ENCODE measurements at places on chromosomes 11 and 22. TPM values are rescaled to one million over a fixed set of nuclear protein-coding genes. Genes with fewer than 3 reads are reported as not detected.
A peak's percentile ranks its signal among the peaks of the same experiment; 100 is the strongest.

The SCN4B gene
- polyA plus RNA-seq = 0.06 TPM

The THAP7 gene
- 24.4 TPM for polyA plus RNA-seq

The OR2AG2 gene
- polyA plus RNA-seq = 0.13 TPM

The OR52I2 gene
- not detected for polyA plus RNA-seq

The ZNF70 gene
- 1.9 TPM for polyA plus RNA-seq

The SLC5A12 gene
- polyA plus RNA-seq = not detected

DNA sequence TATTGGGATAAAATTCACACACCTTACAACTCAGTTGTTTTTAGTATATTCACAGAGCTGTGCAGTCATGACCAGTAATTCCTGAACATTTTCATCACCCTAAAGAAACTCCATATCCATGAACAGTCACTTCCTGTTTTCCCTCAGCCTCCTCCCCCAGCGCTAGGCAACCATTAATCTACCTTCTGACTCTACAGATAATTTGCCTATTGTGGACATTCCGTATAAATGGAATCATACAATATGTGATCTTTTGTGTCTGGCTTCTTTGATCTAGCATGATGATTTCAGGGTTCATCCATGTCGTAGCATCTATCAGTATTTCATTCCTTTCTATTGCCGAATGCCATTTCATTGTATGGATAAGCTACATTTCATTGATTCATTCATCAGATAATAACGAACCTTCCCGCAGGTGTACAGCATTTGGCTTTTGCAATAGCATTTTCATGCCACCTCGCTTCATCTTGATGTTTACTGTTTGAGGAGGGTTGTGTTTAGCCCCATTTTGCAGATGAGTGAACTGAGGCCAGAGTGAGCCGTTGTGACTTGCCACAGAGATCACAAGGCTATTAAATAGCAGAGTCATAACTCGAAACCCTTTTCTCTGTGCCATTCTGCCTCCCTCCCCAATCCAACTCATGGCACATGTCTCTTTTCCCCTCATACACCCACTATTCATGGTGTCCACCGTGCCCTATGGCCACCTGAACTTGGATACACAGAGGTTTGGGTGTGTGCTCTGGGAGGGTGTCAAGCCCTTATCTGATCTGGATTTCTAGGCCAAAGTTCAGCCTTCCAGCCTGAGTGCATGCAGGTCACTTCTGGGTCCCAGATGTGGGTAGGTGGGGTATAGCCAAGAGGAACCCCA lies 11.1 kb upstream of the MYH9 start:
- no peak overlapping the region for H3K4me3 ChIP-seq
- H3K36me3 ChIP-seq = no peaks in the 10 kb centered on the region

- no peaks in the 10 kb centered on the region for H3K4me1 ChIP-seq
- no peak overlapping the region for H3K27ac ChIP-seq
- H3K27me3 ChIP-seq = no peaks in the 10 kb centered on the region
- peaks cover 11% of the 10 kb centered on the region for H3K36me3 ChIP-seq
Measured at GRCh38 chr22:17838180-17838865, 64.1 kb upstream of the BID start.

DNA sequence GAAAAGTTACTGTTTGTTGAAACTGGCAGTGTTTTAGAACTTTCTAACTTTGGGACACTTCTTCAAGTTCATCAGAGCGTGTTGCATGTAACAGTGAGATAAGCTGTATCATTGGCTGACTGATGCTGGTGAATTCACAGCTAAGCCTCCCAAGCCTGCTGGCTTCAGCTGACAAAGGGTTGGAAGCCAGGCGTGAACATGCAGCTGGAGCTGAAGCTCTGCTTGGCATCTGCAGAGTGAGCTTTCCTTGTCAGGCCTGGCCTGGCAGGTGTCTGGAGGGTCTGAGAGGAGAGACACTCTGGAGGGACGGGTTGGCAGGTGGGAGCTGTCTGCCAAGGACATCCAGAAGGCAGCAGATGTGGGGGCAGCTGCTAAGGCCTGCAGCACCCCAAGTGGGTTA lies 1.5 kb downstream of the AMPD3 start:
- no peak for DNase-seq
- H3K4me1 ChIP-seq = peaks cover 2% of the 10 kb centered on the region
- no peak overlapping the region for H3K27ac ChIP-seq
- H3K36me3 ChIP-seq = no peaks in the 10 kb centered on the region
- no peak overlapping the region for H3K4me3 ChIP-seq

DNA sequence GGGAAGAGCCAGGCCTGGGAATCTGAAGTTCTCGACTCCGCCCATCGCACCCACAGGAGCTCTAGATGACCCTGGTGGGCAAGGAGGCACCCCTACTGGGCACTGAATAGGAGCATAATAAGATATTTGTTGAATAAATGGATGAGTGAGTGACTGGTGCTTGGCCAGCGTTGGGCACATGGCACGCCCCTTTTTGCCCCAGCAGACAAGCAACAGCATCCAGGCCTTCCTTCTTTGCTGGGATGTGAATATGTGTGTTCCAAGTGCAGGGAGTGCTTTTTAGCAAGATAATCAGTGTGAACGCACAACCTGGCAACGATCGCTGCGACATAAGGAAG lies 443 bp upstream of the CELF1 start:
- no peaks in the 10 kb centered on the region for H3K36me3 ChIP-seq
- peaks cover 9% of the 10 kb centered on the region for H3K4me1 ChIP-seq
- no peak for DNase-seq
- no peak overlapping the region for H3K4me3 ChIP-seq
- no peaks in the 10 kb centered on the region for H3K27me3 ChIP-seq

- no peak for DNase-seq
- H3K27ac ChIP-seq = no peak overlapping the region
- H3K36me3 ChIP-seq = no peaks in the 10 kb centered on the region
- H3K4me3 ChIP-seq = no peak overlapping the region
- no peaks in the 10 kb centered on the region for H3K4me1 ChIP-seq
Measured at GRCh38 chr11:77002776-77003175, 31.4 kb upstream of the B3GNT6 start.

DNA sequence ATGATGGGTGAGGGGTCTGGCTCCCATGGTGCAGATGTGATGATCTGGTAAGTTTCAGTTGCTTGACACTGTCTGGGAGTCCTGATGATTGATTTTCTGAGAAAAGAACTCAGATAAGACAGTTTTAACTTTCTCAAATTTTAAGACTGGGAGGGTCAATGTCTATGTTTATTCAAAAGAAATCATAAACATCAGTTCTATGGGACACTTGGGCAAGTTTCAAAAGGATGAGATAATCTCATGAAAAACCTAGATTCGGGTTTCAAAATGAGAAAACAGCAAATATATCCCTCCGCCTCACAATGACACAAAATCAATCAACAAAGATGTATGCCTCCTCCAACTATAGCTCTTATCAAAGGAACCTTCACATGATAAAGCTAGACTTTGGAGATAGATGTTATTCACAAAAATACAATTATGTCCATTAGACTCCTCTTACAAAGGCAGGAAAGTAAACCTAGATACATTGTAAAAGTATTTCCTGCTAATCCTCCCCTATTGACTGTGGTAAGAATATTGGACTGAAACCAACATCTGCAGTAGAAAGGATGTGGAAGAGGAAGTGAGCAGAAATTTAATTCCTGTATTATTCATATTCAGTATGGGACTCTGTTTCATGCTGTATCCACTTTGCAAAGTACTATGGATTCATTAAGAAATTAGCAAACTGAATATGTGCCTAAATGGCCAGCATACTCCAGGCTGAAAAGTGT lies 21.6 kb downstream of the SVIP start:
- H3K27me3 ChIP-seq = no peaks in the 10 kb centered on the region
- peak; percentile 89 for DNase-seq
- H3K36me3 ChIP-seq = no peaks in the 10 kb centered on the region
- H3K27ac ChIP-seq = peak overlapping the region; percentile 52

DNA sequence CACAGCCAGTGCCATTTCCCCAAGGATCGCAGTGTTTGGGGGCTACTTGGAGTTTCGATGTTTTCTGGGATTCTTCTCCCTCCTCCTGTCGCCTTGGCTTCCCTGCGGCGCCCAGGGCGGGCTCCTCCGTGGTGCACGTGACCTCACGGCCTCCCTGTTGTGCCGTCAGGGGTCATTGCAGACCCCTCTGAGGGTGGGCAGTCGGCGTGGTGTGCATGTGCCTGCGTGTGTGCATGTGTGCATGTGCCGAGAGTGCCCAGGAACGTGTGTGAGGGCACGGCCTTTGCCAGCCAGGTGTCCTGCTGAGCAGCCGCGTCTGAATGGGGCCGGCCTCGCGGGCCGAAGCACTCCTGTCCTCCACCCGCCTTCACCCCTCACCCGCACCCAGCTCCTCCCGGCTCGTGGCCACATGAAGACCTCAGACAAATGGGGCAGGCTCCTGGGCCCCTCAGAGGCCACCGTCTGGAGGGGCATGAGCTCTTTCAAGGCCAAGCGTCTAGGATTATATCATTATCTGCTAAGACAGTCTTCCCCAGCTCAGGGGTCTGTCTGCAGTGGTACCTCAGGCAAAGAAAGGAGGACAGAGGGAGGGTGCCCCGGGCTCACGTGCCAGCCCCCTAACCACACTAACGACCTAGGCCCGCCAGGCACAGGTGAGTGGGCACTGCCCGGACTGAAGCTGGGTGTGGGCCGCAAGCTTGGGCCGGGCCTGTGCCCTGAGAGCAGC lies 9.4 kb upstream of the MRPL23 start:
- H3K36me3 ChIP-seq = no peaks in the 10 kb centered on the region
- H3K4me3 ChIP-seq = no peak overlapping the region
- no peaks in the 10 kb centered on the region for H3K27me3 ChIP-seq
- H3K4me1 ChIP-seq = no peaks in the 10 kb centered on the region
- no peak overlapping the region for H3K27ac ChIP-seq
- DNase-seq = no peak

GRCh38 chr11:19905280-19905853 lies 192.7 kb downstream of the NAV2 start:
- H3K4me3 ChIP-seq = no peak overlapping the region
- DNase-seq = peak; percentile 63
- no peaks in the 10 kb centered on the region for H3K27me3 ChIP-seq
- no peak overlapping the region for H3K27ac ChIP-seq

DNA sequence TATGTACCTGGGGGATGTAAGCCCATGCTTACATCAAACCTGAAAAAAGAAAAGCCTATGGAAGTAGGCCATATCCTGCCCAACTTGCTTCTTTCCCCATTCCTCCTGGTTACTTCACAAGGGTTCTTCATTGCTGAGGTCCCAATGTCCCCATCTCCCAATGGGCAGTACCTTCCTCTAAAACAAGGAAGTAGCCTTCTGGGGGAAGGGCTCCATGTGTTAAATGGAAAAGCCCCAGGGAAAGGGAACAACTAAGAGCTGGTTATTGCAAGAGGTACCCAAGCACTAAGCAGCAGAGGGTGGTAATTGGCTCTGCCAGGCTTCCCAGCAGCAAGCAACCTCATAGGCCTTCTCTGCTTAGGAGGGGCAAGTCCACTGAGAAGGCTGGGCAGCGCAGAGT lies 11.3 kb downstream of the TMEM216 start:
- no peak overlapping the region for H3K4me3 ChIP-seq
- no peaks in the 10 kb centered on the region for H3K4me1 ChIP-seq
- H3K27me3 ChIP-seq = no peaks in the 10 kb centered on the region
- H3K36me3 ChIP-seq = peaks cover 34% of the 10 kb centered on the region

DNA sequence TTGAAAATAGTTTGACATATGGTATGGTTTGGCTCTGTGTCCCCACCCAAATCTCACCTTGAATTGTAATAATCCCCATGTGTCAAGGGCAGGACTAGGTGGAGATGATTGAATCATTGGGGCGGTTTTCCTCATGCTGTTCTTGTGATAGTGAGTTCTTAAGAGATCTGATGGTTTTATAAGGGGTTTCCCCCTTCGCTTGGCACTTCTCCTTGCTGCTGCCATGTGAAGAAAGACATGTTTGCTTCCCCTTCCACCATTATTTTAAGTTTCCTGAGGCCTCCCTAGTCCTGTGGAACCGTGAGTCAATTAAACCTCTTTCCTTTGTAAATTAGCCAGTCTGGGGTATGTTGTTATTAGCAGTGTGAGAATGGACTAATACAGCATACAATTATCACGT lies 7.7 kb downstream of the KCTD21 start:
- H3K4me1 ChIP-seq = peaks cover 2% of the 10 kb centered on the region
- no peaks in the 10 kb centered on the region for H3K27me3 ChIP-seq
- no peak overlapping the region for H3K4me3 ChIP-seq
- no peaks in the 10 kb centered on the region for H3K36me3 ChIP-seq
- DNase-seq = no peak
- H3K27ac ChIP-seq = no peak overlapping the region

GRCh38 chr11:76329983-76330382 lies 50.9 kb downstream of the THAP12 start:
- H3K36me3 ChIP-seq = no peaks in the 10 kb centered on the region
- peaks cover 4% of the 10 kb centered on the region for H3K27me3 ChIP-seq
- H3K4me1 ChIP-seq = no peaks in the 10 kb centered on the region
- DNase-seq = no peak

- H3K27ac ChIP-seq = no peak overlapping the region
- H3K4me1 ChIP-seq = peaks cover 3% of the 10 kb centered on the region
- no peaks in the 10 kb centered on the region for H3K36me3 ChIP-seq
- H3K4me3 ChIP-seq = no peak overlapping the region
- no peak for DNase-seq
- no peaks in the 10 kb centered on the region for H3K27me3 ChIP-seq
Measured at GRCh38 chr11:73017024-73017751, 124.9 kb downstream of the FCHSD2 start.

DNA sequence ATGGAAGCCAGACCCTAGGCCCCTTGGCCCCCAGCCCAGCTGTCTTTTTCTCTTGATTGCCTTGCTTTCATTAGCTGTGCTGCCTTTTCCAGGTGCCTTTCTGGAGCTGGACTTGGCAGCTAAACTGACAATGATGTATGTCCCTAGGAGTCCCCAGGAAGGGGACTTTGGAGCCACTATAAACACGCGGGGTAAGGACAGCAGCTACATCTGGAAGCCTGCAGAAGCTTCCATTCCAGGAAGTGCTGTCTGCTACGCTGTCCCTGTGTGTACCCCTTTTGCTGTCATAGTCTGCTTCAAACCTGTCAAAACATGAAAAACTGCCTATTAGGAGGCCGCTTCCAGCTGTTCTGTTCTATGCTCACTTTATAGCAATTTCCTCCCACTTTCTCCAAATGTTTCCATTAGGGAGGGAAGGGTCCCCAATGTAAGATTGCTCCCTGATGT lies 153.3 kb upstream of the RAG2 start:
- no peak overlapping the region for H3K4me3 ChIP-seq
- no peaks in the 10 kb centered on the region for H3K4me1 ChIP-seq
- DNase-seq = no peak
- H3K27me3 ChIP-seq = no peaks in the 10 kb centered on the region
- H3K27ac ChIP-seq = no peak overlapping the region

- no peak overlapping the region for H3K4me3 ChIP-seq
- no peaks in the 10 kb centered on the region for H3K4me1 ChIP-seq
- no peaks in the 10 kb centered on the region for H3K36me3 ChIP-seq
- no peak for DNase-seq
Measured at GRCh38 chr11:61279934-61280659, 15.0 kb downstream of the VWCE start.

GRCh38 chr11:3865388-3866193 lies 10.1 kb downstream of the STIM1 start:
- H3K4me1 ChIP-seq = peaks cover 40% of the 10 kb centered on the region
- H3K36me3 ChIP-seq = no peaks in the 10 kb centered on the region
- DNase-seq = peak; percentile 85
- peak overlapping the region; percentile 78 for H3K27ac ChIP-seq
